PC-3 (cell line): ENCODE measurements at places on chromosomes 4 and X. TPM values are rescaled to one million over a fixed set of nuclear protein-coding genes. Genes with fewer than 3 reads are reported as not detected.

GRCh38 chr4:172692701-172693100 lies 475.9 kb upstream of the GALNT7 start:
- peak; percentile 54 for DNase-seq

DNA sequence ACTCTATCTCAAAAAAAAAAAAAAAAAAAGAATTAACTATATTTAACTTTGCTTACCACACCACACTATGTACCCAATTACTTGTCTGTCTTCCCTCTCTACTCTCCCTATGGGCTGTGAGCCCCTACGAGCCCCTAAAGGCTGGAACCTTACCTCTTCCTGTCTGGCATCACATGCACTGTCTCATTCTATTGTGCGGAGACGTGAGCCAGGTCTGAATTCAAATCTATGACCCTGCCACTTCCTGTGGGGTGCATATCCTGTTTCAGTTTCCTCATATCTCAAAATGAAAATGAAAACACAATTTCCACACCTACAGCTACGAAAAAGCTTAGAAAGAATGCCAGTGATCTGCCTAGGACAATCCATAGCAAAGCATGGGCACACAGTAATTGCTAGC lies 42.9 kb upstream of the HS3ST1 start:
- no peak for DNase-seq

FGD1 gene
- total RNA-seq: 9.9 and 18.5 TPM in 2 replicates

GRCh38 chr4:10354746-10355145 lies 102.5 kb downstream of the ZNF518B start:
- DNase-seq: no peak

GRCh38 chr4:162347842-162348213 lies 184.0 kb upstream of the FSTL5 start:
- DNase-seq: no peak

DNA sequence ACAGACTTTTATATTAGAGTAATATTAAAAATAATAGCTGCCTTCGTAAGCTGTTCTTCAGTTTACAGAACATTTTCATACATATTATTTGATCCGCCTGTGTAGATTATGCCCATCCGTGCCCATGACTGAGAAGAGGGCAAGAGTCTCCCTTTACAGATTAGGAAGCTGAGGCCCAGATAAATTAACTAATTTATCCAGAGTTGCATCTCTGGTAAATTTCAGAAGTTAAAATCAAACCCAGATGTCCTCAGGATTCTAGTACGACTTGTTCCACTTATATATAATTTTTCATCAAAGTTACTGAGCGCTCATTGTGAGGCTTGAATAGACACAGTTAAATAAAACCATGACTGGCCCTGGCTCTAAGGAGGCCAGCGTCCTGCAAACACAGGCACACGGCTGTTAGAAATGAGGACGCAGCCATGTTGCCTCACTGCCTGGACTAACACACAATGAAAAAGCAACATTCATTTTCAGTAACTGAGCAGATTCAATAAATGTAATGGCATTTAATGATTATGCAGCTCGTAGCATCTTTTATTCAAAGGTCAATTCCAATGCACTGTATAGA lies 148.0 kb downstream of the TENM3 start:
- no peak for DNase-seq
